SW 1271 (cell line): ENCODE measurements at places on chromosomes 4 and X.

GRCh38 chrX:66914080-66914479, 275.2 kb upstream of the EDA2R start:
- no peak for DNase-seq

GRCh38 chrX:47815901-47816845, 20.5 kb upstream of the ZNF81 start:
- DNase-seq: no peak

GRCh38 chr4:70940134-70940533, 38.0 kb downstream of the MOB1B start:
- no peak for DNase-seq

DNA sequence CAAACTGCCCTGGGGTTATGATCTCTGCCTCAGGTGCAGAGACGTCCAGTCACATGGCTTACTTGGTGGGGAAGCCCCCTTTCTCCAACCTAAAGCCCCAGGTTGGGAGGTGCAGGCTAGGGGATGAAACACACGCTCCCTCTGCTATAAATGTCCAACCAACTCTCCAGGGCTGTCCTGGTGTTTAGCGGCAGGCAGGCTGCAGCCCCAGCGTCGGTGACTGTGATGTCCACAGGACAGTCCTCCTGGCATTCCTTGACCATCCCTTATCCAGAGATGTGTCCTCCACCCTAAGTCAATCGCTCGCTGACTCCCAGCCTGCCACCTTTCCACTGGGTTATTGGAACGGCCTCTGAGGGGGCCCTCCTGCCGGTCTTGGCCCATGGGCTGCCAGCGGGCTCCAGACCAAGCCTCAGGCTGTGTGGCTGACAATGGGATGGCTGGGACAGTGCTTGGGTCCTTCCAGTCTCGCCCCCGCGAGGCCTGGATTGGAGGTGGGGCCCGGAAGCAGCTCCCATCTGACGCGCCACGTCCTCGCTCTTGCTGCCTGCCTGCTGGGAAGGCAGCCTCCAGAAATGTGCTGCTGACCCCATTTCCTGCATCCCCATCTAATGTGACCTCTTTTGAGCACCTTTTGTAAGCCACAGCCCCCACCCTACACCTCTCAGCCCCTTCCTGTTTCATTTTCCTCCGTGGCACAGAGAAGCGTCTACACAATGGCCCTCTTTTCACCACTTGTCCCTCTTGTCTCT, 60.8 kb upstream of the ADRA2C start:
- DNase-seq: no peak

DNA sequence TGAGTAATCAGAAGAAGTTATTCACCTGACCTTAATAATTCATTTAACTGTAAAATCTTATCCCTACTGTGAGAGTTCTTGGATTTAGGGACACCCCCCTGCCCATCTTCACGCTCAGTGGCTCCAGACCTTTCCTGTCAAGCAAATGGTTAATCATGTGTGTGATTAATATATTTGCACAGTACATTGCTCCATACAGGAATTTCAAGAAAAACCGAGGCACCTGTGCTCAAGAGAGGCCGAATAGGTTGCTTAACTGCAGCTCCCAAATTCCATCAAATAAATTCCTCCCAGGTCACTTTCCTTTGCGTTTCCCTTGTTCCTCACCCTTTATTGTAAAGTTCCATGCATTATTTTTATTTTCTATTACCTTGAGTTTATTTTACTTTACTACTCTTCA, 119.5 kb downstream of the STOX2 start:
- DNase-seq: no peak

DNA sequence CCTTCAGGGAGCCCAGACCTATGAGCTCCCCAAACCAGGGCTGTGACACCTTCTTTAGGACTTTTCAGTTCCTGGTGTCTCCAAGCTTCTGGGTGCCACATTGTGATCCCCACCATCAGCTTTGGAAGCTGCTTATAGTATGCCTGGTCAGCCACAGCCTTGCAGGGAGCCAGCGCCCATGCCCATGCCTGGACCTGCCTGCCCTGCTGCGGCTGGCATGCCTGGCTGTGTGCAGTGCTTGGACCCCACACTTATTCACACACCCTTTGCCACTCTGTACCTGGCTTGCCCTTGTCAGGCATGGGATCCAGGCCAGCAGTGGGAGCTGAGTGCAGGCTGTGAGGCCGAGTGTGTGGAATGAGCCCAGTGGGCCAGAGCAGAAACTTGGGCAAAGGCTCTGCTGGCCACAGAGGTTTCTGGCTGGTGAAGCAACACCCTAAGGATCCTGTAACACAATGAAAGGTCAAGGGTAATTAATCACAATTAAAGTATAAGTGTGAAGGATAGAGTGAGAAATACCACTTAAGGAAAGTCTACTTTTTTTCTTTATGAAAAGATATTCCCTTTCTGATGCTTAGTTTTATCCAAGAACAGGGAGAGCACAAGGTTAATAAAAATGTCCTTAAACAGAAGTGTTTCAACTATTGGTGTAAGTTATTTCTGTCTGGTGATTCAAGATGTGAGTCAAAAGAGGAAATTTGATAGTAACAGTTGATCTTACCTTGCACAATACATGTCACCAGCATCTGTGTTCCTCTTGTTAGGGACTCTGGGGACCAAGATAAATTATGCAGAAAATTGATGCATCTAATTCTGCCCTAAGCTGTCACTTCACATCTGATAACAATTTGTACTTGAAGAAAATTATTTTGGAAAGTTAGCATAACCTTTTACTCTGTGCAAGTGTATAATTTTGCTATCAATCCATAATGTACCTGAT, 161.8 kb downstream of the FAM47A start:
- DNase-seq: no peak

DNA sequence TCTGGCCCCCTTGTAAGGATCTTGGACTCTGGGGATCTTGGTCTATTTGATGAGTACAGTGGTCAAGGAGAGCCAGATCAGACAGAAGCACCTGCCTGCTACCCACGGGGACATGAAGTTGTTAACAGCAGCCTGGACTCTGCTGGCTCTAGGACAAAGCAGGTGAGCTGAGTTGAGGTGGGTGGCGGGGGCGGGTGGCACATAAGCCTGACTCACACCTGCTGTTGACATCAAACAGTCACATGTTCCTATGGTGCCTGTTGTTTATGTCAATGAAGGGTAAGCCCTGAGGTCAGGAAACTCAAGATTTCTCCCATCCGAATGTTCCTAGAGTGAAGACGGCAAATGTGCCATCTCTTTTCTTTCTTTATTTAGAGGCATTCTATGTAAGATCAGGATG, 50.1 kb upstream of the CLNK start:
- DNase-seq: no peak

DNA sequence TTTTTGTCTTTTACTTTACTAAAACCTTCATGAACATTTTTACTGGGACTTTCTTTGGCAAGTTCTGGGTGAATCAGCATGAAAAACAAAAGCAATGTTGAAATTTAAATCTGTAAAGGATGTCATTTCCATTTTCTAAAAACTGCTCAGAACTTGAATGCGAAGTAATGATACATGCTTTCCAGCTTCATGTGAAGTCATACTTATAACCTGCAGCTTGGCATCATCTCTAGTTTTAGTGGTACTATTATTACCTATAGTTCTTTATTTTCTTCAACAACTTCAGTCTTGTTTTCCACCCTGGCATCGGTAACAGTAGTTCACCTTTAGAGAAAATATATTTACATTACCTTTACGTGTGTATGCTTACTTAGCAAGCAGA, 421.4 kb upstream of the DIPK2B start:
- DNase-seq: no peak

- DNase-seq: no peak
These were observed 94.9 kb upstream of the MYOZ2 start for GRCh38 chr4:119040694-119041185.

DNA sequence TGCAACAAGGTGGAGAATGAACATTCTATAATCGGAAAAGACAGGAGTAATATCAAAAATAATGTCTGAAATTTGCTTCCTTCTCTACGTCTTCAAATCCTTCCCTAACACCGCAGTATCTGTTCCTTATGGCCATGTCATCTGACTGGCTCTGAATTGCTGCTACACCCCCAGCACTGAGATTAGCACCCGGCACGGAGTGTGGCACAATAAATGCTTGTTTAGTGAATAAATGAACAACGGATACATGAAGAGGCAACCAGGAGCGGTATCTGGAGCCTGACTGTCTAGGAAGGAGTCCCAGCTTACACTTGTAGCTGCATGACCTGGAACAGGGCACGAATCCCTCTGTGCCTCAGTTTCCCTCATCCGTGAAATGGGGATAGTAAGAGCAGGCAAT, 164.3 kb downstream of the AFAP1 start:
- no peak for DNase-seq

GRCh38 chr4:108109997-108110416, 58.7 kb downstream of the LEF1 start:
- no peak for DNase-seq

- DNase-seq: no peak
These were observed 165.5 kb downstream of the HS3ST1 start for GRCh38 chr4:11263208-11263607.

GRCh38 chr4:8427262-8427661, 13.3 kb downstream of the ACOX3 start:
- DNase-seq: no peak
